Motor neuron (in vitro differentiated cells): ENCODE measurements at places on chromosomes 4 and X.
A peak's percentile ranks its signal among the peaks of the same experiment; 100 is the strongest.

DNA sequence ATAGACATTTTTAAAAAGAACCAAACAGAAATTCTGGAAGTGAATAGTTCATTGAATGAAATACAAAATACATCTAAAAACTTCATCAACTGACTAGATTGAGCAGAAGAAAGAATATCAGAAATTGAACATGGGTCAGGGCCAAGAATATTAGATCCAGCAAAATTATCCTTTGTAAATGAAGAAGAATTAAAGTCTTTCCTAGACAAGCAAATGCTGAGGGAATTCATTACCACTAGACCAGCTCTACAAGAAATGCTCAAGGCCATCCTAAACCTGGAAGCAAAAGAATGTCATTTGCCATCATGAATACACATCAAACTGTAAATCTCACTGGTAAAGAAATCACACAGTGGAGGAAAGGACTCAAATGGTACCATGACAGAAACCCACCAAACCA, 72.7 kb upstream of the RPL34 start:
- ATAC-seq, result no peak

GRCh38 chr4:18957716-18958115, 936.2 kb upstream of the LCORL start:
- no peak for ATAC-seq

- ATAC-seq, result peak; percentile 74
These were observed 513 bp downstream of the NHSL2 start for GRCh38 chrX:71910986-71911730.

DNA sequence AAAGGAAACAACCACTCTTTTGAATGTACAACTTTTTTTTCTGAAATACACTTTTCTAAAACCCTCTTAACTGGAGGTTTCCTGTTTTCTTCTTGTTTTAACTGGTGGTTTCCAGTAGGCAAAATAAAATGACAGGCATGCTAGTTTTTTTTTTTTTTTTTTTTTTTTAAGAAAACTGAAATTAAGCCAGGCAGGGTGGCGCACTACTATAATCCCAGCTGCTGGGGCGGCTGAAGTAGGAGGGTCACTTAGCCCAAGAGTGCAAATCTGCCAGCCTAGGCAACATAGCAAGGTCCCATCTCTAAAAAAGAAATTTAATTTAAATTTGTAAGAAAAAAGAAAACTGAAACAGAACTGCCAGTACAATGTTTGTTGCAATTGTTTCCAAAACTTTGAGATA, 44.0 kb downstream of the TMEM144 start:
- ATAC-seq, result no peak

- no peak for ATAC-seq
These were observed 8.3 kb downstream of the CTAG1A start for GRCh38 chrX:154593201-154593600.

DNA sequence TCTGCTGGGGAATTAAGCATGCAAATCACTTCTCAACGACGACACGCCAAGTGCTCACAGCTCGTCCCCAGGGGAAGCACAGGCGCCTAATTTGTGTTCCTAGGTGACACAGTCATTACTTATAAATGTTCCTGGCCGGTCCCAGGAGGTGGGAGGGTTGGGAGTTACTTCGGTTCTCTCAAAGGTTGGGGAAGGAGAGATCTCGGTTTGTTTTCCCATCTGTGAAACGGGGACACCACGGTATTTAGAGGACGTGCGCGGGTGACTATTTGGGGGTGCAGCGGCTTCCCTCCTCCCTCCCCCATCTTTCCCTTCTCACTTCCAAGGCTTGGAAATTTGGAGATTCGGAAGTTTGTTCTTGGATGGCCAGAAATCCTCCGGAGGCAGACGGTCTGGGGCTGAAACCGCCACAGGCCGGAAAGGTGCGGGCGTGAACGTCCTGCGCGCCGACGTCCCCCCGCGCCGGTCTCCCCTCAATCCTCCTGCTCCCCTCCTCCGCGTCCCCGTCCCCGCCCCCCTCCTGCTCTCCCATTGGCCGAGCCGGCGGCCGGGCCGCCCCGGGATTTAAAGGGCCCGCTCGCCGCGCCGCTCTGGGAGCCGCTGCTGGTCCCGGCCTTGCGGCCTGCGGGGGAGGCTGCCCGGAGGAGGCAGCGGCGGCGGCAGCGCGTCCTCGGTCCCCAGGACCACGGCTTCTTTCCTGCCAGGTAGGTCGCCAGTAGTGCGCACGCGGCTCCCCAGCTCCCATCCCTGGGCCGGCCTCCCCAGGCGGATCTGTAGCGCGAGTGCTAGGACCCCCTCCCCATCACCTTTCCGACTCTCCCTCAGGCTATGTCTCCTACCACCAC, at the start of gene PORCN:
PORCN (plus strand) TSS at position 593 of the 845 bp plus-strand sequence. CDS start 829 bp downstream, outside the sequence.
- ATAC-seq, result peak; percentile 94

DNA sequence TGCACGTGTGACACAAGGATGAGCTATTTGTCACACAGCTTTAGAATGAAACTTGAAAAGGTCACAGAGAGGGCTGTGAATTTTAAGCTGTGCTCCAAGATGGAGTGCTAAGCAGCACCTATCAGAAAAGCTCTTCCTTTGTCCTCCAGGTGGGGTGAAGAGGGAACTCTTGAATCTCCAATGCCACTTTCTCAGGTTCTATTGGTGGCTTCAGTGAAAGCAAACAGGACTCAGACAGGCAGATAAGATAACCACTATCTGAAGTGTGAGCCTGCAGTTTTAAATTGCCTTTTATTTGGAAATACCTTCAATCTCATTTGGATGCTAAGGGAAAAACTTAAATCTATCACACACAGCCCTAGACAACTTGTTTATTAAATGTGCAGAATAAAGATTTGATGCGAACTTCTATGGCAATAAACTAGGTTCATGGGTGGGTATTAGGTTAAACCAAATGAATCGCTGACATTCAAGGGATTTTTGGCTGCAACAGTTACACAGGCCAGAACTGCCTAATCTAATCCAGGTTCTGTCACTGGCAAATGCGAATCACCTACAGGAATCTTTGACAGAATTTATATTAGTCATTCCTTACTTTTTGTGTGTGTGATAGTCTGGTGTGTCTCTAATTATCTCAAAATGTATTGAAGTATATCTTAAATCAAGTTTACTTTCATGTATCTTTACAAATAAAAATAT, 13.6 kb upstream of the PDGFRA start:
- no peak for ATAC-seq

DNA sequence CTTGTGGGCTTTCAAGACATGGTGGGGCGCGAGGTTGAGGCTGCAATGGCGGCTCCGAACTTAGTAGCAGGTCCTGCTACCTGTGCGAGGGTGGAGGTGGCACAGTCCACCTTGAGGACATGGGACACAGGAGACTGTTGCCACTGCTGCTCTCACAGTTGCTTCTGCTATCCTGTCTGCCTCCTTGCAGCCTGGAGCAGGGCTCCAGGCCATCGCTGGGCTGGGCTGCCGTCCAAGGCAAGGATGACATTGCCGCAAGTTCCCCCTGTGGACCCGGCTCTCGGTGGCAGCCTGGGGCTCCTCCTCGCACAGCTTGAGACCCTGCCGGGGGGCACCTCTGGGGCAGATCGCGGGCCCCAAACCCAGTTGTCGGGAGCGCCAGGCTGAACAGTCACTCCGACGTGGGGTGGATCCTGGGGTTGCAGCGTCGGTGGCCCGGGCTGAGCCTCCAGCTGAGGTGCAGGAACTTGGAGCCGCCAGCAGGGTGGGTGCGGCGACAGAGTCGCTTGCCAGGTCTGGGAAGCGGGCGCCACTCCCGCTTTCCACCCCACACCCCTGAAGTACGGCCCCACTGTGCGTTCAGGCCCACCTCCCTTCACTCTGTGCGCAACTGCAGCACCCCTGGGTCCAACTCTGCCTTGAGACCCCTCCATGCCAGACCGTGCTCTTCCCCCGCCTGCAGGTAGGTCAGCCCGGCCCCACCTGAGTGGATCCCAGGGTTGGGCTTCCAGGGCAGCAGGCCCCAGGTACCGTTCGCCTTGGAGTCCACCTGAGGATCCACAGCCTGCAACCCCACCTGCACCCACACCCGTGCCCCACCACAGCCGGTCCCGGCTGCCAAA, 192.7 kb upstream of the NUDT6 start:
- no peak for ATAC-seq

- peak; percentile 80 for ATAC-seq
These were observed 332.5 kb downstream of the PDGFC start for GRCh38 chr4:156638925-156639605.

DNA sequence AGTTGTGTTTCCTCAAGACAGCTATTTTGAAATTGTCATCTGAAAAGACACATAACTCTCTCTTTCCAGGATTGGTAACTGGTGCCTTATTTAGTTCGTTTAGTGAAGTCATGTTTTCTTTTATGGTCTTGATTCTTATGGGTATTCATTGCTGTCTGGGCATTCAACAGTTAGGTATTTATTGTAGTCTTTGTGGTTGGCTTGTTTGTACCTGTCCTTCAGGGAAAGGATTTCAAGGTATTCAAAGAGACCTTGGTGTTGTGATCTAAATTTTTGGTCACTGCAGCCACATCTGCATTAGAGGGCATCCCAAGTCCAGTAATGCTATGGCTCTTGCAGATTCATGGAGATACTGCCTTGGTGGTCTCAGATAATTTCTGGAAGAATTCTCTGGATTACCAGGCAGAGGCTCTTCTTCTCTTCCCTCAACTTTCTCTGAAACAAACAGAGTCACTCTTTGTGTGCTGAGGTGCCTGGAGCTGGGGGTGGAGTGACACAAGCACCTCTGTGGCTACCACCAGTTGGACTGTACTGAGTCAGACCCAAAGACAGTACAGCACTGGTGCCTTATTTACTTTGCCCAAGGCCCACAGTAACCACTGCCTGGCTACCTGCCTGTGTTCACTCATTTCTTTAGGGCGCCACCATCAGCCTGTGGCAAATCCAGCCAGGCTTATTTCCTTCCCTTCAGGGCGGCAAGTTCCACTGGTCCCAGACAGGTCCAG, 620.4 kb downstream of the KCNIP4 start:
- no peak for ATAC-seq
